ENCODE measurements at places on chromosomes 7 and 10.

- no peak for DNase-seq
These were observed 1.2 kb upstream of the NOM1 start for GRCh38 chr7:156948361-156948760.

DNA sequence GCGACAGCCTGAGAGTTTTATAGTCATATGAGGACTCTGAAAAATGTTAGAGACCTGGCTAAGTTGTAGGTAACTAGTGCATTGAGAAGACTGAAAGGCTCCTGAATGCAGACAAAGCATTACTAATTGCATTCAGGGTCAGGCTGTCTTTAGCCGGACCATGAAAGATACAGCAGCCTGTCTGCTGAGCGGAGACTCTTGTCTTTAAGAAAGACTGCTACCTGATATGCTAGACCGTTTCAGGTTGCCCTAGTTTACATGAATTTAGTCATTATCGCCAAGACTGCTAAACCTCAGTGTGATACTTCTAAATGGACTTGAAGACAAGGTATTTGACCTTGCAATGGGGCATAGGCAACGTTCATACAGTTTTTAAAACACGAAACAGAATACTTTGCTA is 81.2 kb downstream of the BMPR1A start:
- DNase-seq = no peak

DNA sequence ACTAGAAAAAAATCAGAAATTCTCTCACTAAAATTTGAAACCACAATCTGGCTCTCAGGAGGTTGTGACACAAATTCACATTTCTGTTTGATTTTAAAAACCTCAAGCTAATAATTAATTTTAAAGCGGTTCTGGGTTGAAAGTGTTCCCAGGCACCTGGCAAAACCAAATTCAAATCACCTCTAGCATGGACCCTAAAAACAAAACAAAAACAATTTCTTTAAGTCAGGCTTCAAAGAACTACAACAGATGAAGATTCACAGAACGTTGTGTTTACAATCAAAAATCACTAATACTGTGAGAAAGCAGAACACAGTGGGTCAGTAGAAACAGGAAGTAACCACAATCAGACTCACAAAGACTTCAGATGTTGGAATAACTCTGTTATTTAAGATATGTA is 7.2 kb upstream of the RELN start:
- DNase-seq = no peak

GRCh38 chr7:158056761-158057160 is 530.9 kb downstream of the PTPRN2 start:
- DNase-seq = no peak

GRCh38 chr7:103811997-103812396 is 177.5 kb downstream of the RELN start:
- no peak for DNase-seq

DNA sequence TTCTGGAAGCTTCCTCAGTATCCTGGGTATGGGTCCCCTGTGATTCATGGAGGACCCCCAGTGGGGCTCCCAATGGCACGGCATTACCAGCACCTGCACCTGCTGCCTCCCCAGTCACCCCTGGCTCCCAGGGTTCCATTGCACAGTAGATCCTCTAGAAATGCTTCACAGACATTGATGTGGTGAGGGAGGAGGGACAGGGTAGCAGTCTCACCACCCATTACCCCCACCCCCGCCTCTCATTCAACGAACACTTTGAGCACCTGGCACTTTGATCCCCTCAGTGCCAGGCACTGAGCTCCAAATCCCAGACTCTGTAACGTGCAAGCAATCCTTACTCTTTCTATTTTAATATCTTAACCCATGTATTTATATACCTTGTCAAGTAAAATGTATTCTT is 26.8 kb upstream of the PSAP start:
- no peak for DNase-seq

DNA sequence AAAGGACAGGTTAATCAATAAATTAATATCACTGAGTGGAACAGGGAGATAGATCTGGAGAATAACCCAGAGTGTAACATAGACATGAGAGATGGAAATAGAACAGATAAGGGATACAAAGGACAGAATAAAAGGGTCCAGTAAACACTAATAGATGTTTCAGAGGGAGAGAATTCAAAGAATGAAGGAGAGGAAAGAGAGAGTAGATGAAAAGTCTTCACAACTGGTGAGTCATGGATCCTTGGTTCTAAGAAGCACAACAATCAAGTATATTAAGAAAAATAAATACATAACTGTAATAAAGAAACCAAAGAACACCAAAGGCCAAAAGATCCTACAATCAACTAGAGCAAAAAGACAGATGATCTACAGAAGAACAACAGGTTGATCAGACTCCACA is 66.3 kb downstream of the BEND7 start:
- DNase-seq = no peak
